HT-29 (cell line): ENCODE measurements at places on chromosomes 6 and 20. TPM values are rescaled to one million over a fixed set of nuclear protein-coding genes. Genes with fewer than 3 reads are reported as not detected.

The MDFI gene
- total RNA-seq, result 0.36 and 1.5 TPM in 2 replicates

The SLC35B3 gene
- 4.4 and 5.1 TPM in 2 replicates for total RNA-seq

The ROS1 gene
- not detected in 2 replicates for total RNA-seq

The TGM3 gene
- total RNA-seq, result not detected in 2 replicates
